ENCODE measurements at places on chromosomes 7 and 10. TPM values are rescaled to one million over a fixed set of nuclear protein-coding genes. Genes with fewer than 3 reads are reported as not detected.

The TMEM270 gene
- not detected for total RNA-seq

The MMP21 gene
- not detected for total RNA-seq

The CPXM2 gene
- 1.7 TPM for total RNA-seq

The NUTM2E gene
- not detected for total RNA-seq

The DRGX gene
- total RNA-seq = not detected

The HABP2 gene
- total RNA-seq = 28.8 TPM

DNA sequence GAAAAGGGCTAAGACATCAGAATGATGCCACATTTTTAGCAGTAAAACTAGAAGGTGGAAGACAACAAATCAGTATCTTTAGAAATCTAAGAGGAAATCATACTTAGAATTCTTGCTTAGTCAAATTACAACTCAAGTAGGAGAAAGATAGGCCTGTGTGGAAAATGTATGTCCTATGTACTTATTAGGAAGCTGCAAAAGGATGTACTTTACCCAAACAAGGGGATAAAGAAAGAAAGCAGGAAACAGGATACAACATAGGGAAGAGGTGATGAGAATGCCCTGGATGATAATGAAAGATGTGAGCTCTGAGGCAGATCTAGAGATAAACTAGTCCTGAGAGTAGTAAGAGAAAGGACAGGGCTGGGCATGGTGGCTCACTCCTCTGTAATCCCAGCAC lies 54.9 kb downstream of the RNLS start:
- DNase-seq = no peak

DNA sequence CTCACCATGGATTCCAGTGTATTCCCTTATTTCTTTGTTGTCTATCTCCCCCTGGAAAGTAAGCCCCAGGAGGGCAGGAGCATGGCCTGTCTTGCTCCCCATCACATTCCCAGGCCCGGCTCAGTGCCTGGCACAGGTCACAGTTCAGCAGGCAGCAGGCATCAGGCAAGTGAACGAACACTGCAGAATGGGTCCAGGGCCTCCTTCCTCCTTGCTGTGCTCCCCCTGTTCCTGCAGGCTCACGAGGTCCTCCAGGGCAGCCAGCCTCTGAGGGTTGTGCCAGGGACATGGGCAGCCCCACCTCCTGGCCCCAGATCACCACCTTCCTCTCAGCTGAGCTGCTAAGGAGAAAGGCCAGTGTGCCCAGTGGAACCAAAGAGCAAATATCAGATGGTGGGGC lies 41.8 kb downstream of the PDLIM1 start:
- no peak for DNase-seq

GRCh38 chr10:99682032-99682431 lies 22.7 kb downstream of the ENTPD7 start:
- peak; percentile 86 for DNase-seq

- DNase-seq = peak; percentile 19
Observed at GRCh38 chr7:12244129-12244528, 33.0 kb downstream of the TMEM106B start.

GRCh38 chr10:78316451-78316931 lies 282.8 kb downstream of the RPS24 start:
- no peak for DNase-seq

- peak; percentile 56 for DNase-seq
Observed at GRCh38 chr7:156897673-156898072, 4.7 kb upstream of the LMBR1 start.

GRCh38 chr10:43227911-43228782 lies 38.7 kb downstream of the RASGEF1A start:
- no peak for DNase-seq

DNA sequence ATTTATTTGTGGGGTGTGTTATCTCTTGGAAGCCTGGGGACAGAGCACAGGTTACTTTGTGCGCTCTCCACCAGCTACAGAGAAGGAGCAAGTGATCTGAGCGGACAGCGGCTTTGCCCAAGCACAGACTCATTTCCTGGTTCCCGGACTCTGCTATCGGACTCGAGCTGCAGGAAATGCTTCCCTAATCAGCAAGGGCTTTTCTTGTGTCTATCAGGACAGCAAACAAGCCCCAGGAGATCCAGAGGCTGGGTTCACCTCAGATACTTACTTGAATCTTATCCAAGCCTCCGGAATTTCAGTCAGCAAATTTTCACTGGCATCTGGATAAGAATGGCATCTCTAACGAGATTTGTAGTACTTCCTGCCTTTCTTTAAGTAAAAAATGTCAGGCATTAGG lies 27.8 kb downstream of the MRC1 start:
- DNase-seq = peak; percentile 43

DNA sequence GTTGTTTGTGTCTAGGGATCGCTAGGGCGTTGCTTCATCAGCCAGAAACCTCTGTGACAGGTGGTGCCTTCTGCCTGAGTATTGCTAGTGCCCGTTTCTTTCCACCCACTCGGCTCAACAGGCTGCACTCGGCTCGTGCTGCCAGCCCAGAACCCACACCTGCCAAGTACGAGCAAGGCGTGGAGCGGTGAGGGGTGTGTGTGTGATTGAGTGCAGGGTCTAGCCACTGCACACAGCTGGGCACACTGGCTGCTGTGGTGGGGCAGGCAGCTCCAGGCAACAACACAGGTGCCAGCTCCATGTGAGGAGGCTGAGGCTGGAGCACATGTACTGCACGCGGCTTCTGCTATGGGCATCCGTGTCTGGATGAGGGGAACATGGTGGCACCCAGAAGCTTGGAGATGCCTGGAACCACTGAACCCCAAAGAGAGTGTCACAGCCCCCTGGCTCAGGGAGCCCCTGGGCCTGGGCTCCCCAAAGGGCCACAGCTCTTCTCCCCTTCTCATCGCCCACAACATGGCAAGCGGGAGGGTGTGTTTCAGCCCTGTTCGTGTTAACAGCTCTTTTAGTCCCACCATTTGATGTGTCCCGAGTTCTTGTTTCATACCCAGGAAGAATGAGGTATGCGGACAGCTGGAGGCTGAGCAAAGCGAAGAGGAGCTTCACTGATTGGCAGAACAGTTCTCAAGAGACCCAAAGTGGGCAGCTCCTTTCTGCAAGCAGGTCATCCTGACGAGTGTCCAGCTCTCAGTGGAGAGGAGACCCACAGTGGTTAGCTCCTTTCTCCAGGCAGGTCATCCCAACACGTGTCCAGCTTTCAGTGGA lies 78.1 kb downstream of the HDAC9 start:
- no peak for DNase-seq

DNA sequence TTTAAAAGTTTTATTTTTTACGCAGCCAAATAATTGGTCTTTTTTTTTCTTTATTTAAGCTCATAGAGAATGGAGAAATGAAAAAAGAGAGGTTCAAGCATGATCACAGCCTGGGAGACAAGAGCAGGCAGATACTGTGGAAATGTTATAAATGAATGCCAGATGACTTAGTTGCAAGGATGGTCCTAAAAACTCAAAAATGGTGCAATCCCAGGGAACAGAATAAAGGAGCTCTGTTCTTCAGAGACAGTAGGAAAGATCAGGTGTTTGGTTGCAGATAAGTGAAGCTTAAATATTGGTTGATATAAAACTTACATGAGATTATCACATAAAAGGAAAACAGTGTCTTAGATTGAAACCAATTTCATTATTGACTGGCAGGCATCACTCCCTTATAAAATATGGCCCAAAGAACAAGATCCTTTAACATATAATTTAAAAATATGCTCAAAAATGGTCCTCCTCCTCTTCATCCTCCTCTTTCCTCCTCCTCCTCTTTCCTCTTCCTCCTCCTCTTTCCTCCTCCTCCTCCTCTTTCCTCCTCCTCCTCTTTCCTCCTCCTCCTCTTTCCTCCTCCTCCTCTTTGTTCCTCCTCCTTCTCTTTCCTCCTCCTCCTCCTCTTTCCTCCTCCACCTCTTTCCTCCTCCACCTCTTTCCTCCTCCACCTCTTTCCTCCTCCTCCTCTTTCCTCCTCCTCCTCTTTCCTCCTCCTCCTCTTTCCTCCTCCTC lies 18.6 kb downstream of the GNAT3 start:
- no peak for DNase-seq

DNA sequence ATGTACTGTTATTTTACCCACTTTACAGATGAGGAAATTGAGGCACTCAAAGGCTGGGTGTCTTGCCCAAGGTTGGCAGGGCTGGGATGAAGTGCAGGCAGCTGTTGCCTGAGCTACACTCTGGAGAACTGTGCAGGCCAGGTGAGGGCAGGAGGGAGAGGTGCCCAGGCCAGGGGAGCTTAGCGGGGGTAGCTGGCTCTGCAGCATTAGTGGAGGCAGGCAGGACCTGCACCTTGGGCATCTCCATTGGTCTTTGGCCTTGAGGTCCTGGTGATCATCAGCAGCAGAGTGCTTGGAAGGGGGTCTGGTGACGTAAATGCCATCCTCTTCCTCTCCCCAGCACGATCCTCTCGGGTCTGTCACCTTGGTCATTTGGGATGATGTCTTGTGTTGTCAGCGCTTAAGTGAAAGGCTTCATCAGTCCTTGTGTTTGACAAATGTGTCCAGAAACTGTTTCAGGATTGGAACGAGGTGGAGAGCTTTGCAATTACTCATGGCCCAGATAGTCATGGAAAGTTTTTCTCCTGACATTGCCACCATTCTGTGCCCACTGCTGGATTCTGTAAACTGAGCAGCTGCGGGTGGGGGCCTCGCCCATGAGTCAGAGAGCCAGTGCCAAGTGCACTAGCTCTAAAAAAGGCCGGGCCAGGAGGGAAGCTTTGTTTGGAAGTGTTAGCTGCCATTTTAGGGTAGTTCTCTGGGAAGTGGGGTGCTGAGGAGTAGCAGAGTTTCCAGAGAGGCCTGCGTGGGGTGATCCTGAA lies 47.6 kb downstream of the TSPAN15 start:
- DNase-seq = no peak

- DNase-seq = peak; percentile 96
Observed at GRCh38 chr7:15801551-15801950, 115.1 kb upstream of the MEOX2 start.

DNA sequence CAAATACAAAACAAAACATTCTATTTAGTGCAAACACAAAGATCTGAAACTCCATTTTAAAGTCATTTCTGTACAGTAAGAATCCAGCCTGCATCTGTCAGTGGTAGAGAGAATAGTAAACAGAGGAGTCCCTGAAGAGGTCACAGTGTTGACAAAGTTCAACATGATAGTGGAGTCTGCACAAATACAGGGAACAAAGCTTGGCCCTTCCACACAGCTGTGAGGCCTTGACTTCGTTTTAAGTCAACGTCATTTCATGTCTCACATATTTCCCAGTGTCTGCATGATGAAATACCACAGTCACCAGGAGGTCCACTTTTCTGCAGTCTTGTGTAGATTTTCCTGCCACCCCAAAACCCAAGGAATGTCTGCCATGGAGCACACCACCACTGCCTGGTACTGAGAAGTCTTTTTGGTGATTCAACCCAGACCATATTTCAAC lies 33.0 kb downstream of the CYP26A1 start:
- DNase-seq = no peak

GRCh38 chr7:24764972-24765744 lies 7.9 kb upstream of the GSDME start:
- DNase-seq = no peak

GRCh38 chr10:111117528-111118277 lies 40.9 kb downstream of the ADRA2A start:
- no peak for DNase-seq

DNA sequence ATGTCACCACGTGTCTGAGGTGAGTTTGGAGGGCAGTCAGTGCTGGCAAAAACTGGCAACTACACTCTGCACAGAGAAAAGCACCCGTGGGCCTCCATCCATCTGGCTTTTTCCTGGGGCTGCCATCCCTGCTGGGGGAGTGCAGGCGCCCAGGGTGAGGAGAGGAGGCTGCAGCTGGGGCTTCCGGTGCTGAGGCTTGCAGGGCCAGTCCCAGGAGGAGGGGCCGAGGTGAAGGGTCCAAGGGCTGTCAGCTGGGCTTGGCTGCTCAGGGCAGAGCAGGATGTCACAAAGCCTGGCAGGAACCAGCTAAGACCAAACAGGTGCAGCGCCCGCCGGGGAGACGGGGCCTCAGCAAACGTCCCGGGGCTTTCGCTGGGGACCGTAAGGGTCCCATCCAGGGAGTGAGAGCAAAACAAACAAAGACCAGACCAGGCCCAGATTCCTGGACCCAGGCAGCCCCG lies 77.2 kb downstream of the CFAP46 start:
- no peak for DNase-seq

GRCh38 chr7:106480161-106480579 lies 180.8 kb downstream of the CCDC71L start:
- no peak for DNase-seq

- no peak for DNase-seq
Observed at GRCh38 chr10:92434385-92434784, 139.5 kb downstream of the IDE start.

DNA sequence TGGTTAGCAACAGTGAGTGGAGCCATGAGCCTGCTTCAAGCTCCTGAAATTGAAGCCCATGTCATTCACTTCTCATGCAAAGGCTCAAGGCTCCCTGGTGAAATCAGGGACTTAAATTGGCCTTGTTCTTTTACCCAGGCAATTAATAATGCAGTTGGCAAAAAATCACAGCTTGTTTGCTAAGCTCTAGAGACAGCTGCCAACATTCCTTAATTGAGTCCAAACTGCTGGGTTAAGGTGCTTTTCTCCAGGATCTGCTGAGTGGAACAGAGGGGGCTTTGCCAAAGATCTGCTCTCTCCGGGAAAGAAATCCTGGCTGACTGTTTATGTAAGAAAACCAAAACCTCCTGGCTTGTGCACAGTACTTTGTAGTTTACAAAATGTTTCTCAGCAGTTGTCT lies 257.6 kb upstream of the GHITM start:
- no peak for DNase-seq

- no peak for DNase-seq
Observed at GRCh38 chr7:17404006-17404405, 105.6 kb downstream of the AHR start.

DNA sequence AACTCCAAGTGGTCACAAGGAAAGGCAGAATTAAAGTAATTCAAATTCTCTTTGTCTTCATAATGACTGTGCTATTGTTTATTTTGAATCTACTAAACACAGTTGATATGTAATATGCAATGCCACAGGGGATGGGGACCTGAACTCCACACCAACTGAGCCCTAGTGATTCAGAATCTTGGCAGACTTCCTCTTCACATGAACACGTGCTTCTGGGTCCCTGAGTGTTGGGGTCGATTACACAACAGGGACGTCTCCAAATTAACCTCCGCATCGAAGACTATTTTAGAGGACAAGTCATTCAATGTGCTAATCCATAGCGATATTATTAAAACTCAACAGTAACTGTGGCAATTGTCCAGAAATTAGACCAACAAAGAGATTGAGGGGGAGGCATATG lies 95.3 kb upstream of the CARD11 start:
- DNase-seq = no peak

DNA sequence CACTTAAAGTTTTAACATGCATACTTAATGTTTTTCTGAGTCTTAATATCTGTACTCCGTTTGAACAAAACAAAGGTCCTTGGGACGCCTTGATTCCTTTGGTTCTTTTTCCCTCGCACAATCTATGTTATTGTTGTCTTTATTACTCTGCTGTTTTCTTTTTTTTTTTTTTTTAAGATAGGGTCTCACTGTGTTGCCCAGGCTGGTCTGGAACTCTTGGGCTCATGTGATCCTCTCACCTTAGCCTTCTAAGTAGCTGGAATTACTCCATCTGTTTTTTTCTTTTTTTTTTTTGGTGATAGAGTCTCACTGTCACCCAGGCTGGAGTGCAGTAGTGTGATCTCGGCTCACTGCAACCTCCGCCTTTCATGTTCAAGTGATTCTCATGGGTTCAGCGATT lies 13.2 kb downstream of the MLLT10 start:
- no peak for DNase-seq
